HS-5 (cell line): ENCODE measurements at places on chromosomes 11 and 22.

- DNase-seq, result peak; percentile 96
Measured at GRCh38 chr11:61602775-61603569, 22.1 kb upstream of the SYT7 start.

- DNase-seq, result no peak
Measured at GRCh38 chr22:22767876-22768602, 119.6 kb upstream of the IGLL5 start.

DNA sequence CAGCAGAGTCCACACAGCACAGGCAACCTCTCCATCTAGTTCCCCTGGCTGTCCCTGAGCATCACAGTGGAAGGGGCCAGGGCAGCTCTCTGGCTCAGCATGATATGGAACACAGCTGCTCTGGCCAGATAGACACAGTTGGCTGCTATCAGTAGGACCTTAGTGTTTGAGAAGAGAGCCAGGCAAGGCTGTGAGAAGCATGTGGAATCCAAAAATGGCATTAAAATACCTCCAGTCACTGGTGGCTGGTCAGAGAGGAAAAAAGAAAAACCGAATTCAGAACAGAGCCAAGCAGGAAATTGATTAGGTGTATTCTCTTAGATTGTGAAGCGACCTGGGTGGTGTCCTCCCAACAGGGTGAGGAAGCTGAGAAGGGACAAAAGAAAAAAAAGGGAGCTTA is 27.9 kb downstream of the SERPINH1 start:
- DNase-seq, result no peak

- no peak for DNase-seq
Measured at GRCh38 chr11:129144256-129144655, 47.9 kb downstream of the ARHGAP32 start.

GRCh38 chr11:65262381-65262680 is 569 bp downstream of the POLA2 start:
- no peak for DNase-seq

- DNase-seq, result no peak
Measured at GRCh38 chr11:83252941-83253340, 33.2 kb downstream of the CCDC90B start.

DNA sequence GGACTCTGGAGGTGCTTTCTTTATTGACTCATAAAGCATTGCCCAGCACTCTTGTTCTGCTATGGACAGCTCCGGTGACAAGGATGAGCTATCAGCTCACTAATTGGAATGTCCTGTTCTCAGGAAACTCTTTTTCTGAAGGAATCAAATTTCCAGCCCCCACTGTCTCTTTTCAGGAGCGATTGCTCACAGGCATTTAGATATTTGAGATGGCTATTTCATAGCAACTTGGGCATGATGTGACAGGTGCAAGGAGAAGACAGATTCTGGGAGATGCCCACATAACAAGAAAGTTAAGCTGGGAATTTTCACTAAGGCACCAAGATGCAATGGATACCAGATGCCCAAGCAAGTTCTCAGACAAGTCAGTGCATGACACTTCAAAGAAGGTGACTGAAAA is 123.4 kb upstream of the CSNK2A3 start:
- DNase-seq, result no peak

- no peak for DNase-seq
Measured at GRCh38 chr11:124763156-124763947, 1.3 kb upstream of the ESAM start.

- no peak for DNase-seq
Measured at GRCh38 chr11:61367406-61367805, 5.2 kb downstream of the TMEM138 start.

GRCh38 chr22:20423906-20424551 is 13.6 kb downstream of the SCARF2 start:
- DNase-seq, result no peak

- DNase-seq, result no peak
Measured at GRCh38 chr11:60301178-60301577, 20.7 kb downstream of the MS4A4A start.

GRCh38 chr11:65640483-65641296 is 2.8 kb downstream of the SIPA1 start:
- no peak for DNase-seq

DNA sequence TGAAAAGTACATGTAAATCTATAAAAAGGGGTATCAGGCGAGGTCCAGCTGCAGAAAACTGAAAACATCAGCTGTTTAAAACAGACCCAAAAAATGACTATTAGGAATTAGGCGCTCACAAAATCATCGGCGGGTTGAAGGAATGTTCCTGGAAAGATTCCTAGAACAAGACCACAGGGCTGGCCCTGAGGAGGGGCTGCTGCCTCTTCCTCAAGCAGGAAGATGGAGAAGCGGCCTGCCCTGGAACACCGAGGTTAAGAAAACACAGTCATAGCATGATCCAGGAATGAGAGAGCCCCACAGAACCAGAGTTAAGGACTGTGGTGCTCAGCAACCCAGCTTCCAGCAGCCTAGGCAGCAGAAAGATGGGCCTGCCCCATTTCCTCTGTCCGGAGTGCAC is 78.4 kb downstream of the C11orf91 start:
- no peak for DNase-seq

GRCh38 chr11:46437122-46437689 is 45.6 kb upstream of the CHRM4 start:
- no peak for DNase-seq

- no peak for DNase-seq
Measured at GRCh38 chr11:126113012-126113411, 50.3 kb upstream of the CDON start.

GRCh38 chr11:95057959-95058358 is 8.7 kb downstream of the KDM4F start:
- DNase-seq, result no peak

DNA sequence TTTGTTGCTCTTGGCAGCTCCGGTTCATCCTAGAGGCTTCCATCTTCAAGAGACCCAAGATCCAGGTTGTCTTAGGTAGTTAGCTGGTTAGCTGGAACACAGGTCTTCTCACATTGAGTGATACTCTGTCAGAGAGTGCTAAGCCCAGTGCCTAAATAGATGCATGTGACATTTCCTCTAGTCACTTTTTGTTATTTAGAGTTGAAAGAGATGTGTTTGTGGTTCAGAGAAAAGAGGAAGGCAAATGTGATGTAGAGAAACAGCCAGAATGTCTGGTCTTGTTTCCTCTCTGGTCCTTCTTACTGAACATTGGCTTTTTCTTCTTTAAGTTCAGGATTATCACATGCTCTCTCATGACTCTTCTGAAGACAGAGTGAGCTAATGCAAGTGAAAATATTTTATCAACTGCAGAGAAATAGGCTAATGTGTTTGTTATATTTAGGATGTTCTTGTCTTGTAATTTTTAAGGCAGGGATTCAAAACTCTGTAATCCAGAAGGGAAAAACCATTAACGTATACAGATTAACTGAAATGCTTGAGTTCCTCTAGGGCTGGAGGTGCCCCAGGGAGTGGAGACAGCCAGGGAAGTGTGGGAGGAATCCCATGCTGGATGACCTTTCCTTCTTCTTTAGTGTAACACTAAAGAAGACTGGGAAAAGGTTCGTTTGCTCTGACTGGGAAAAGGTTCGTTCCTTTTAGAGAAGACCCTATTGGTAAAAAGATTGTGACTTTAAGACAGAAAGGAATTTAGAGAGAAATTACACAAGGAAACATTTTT is 75.4 kb downstream of the SWAP70 start:
- DNase-seq, result no peak

- DNase-seq, result no peak
Measured at GRCh38 chr22:37095113-37095512, 14.4 kb downstream of the TMPRSS6 start.

GRCh38 chr11:128625746-128626145 is 38.4 kb upstream of the ETS1 start:
- no peak for DNase-seq
